ENCODE measurements at places on chromosomes 11 and 22.

DNA sequence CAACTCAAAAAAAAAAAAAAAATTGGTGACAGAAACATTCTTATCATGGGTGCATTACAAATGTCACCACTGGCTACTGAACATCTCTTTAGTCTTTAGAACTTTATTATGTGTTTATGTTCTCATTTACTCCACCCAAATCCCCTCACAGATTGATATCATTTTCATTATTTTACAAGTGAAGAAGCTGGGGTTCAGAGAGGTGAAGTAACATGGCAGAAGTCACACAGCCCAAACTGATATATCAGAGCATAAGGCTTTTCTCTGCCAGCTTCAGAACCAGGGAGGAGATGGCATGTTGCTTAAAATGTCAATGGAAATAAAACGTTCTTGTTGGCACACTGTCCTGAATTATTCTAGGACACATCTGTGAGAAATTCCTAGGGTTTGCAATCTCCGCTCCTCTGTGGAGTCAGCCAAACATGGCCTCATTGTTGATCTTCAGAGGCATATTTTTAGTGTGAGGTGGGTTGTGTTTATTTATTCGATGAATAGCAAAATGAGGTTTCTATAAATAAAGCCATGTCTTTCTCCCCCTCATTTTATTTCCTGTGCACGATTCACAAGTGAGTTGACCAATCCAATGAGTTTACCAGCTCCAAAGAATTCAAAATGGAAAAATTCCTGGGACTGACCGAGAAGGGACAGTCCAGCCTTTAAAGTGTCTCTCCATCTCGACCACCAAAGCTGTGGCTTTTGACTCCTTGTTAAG is 72.9 kb upstream of the ANO1 start:
- no peak for DNase-seq

DNA sequence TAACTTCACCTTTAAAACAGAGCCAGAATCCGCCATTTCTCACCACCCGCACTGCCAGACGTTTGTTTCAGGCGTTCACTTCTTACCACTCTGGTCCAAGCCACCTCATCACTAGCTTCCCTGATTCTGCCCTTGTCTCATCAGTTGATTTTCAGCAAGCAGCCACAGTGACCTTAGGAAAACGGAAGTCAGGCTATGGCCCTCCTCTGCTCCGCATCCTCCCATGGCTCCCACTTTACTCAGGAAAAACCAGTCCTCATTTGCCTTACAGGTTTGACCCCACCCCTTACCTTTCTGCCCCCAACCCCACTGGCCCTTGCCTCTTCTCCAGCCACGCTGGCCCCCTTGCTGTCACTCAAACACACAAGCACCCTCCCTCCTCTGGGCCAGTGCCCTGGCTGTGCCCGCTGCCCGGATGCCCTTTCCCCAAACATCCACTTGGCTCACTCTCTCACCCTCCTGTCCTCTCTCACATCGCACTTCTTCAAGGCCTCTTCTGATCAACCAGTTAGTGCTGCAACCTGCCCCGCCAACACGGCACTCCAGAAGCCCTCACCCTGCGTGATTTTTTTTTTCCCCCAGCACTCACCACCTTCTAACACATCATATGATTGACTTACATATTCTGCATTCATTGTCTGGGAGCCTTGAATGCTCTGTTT is 18.9 kb downstream of the TPST2 start:
- no peak for DNase-seq

GRCh38 chr22:19226428-19226827 is 47.9 kb upstream of the SLC25A1 start:
- DNase-seq = no peak

DNA sequence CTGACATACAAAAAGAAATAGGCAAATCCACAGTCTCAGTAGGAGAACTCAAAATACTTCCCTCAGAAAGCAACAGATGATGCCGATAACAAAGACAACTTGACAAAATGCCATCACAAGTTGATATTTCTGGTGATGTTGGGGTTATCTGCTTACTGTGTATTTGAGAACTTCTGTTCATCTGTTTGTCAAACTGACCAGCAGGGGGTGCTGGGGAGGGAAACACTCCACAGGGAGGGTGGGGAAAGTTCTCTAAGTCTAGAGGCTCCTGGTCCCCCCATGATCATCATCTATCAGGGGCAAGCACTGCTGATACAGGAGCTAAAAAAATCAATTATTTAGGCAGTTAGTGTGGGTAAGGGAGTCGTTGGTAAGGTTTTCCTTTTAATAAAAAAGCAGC is 19.2 kb downstream of the GLYATL1 start:
- DNase-seq = peak; percentile 75

DNA sequence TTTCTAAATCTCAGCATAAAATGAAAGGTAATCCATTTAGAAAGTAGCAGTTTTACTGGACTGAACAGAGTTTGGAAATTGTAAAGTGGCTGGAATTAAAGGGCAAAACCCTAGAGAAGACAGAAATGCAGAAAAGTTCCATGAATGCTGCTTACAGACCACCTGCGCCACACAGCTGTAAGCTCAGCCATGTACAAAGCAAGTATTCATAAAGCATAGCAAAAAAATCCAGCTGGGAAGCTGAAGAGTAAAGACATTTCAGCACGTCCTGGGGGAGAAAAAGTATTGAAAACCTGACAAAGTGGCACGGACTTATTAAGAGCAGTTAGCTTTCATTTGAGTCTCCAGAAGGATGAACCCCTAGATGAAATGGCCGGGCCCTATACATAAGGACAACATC is 220.1 kb upstream of the CNTN5 start:
- DNase-seq = no peak
